Diencephalon (tissue), 1 donor: ENCODE measurements at places on chromosomes 4 and X. TPM values are rescaled to one million over a fixed set of nuclear protein-coding genes. Genes with fewer than 3 reads are reported as not detected.

The P2RY4 gene
- total RNA-seq = not detected

The ADH4 gene
- total RNA-seq = not detected

The MTNR1A gene
- 2.8 TPM for total RNA-seq

The PHKA1 gene
- total RNA-seq = 5.1 TPM

The USP26 gene
- total RNA-seq = not detected

The GABRB1 gene
- total RNA-seq = 120 TPM

The AFM gene
- total RNA-seq = not detected

The REPS2 gene
- total RNA-seq = 26.3 TPM

The TSPAN6 gene
- 41.1 TPM for total RNA-seq

The STOX2 gene
- 60.4 TPM for total RNA-seq

The OTOP1 gene
- total RNA-seq = not detected

The MMRN1 gene
- total RNA-seq = 6.2 TPM

The DCAF4L1 gene
- 0.23 TPM for total RNA-seq

The GPC4 gene
- 2.8 TPM for total RNA-seq

The TACC3 gene
- 7.6 TPM for total RNA-seq

The PROM1 gene
- 26.5 TPM for total RNA-seq

The DMD gene
- 90.2 TPM for total RNA-seq

The KLF8 gene
- total RNA-seq = 21.0 TPM

The ZFP42 gene
- 1.4 TPM for total RNA-seq

The TMPRSS11A gene
- total RNA-seq = not detected

The CT45A10 gene
- total RNA-seq = not detected

The CCKAR gene
- total RNA-seq = 4.6 TPM

The UGT2A1 gene
- total RNA-seq = not detected

The UBE2A gene
- 39.4 TPM for total RNA-seq
